ENCODE measurements at places on chromosomes 12 and 14.

GRCh38 chr12:47321436-47321835, 241.7 kb upstream of the AMIGO2 start:
- DNase-seq: no peak

DNA sequence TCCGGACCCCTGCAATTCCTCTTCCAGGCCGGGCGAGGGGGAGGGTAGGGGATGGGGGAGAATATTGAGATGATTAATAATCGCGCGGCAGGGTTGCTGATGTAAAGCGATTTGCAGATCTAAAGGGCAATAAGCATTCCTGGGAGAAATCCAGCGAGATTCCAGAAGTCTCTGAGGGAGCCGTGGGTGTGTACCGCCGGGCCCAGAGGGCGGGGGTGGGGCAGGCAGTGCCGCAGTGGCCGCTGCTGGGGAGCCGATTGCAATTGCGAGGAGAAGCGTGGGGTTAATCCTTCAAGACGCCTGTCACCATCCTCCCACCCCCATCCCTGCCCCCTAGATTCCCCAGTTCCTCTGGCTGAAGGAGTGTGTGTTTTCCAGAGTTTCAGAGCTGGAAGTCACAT, 16.4 kb downstream of the FOS start:
- peak; percentile 70 for DNase-seq

DNA sequence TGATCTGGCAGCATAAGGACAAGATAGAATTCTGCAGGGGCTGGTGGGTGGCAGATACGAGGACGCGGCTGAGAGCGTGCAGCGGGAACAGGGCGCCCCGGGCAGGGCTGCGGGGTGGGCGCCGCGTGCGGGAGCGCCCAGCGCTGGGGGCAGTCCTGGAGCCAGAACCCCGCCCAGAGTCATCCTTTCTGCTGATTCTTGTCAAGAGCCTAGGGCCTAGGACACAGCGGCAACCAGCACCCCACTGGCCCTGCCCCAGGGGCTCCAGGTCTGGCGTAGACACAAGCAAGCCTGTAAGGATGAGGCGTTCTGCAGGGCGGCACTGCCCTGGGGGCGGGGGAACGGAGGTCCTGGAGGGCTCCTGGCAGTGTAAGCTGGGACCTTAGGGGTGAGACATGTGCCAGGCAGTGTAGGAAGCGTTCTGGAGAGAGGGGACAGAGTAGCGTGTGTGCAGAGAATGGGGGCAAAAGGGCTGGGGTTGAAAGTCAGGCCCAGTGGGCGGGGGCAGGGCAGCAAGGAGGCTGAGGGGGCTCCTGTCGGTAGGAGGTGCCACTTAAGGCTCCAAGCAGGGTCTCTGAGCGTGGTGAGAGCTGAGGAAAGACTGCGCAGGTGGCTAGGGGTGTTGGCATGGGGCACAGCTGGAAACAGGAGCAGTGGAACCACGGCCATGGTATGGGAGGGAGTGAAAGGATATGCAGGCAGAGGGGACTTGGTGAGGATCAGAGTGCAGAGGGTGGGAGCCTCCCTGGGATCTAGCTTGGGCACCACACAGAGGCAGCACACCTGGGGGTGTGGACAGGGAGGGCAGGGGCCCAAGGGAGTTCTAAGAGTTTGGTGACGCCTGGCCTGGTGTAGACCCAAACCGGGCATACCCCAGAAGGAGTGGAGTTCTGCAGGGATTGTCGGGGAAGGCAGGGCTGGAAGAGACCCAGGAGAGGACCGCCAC, 845 bp upstream of the AHNAK2 start:
- DNase-seq: no peak

- no peak for DNase-seq
These were observed 270.1 kb downstream of the ADGRD1 start for GRCh38 chr12:131223791-131224225.

DNA sequence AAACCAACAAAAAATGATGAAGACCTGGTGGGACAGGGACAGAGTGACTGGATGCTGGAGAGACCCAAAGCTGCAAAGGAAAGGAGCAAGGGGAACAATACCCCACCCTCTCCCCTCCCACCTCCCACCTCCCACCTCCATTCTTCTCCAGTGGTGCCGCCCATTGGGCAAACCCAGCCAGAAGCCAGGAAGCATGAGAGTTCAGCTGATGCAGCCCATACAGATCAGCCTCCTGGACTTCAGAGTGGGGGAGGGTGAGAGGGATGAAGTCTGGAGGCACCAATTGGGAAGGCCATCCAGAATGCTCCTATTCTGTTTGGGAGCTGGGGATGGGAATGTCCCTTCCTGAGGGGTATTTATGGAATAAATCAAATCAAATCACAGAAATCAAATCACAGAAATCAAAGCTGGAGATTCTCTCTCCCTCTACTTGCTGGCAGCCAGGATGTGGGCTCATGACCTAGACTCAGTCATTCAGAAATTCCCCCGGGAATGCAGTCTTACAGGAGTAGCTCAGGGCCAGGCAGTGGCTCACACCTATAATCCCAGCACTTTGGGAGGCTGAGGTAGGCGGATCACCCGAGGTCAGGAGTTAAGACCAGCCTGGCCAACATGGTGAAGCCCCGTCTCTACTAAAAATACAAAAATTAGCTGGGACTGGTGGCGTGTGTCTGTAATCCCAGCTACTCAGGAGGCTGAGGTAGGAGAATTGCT, 31.1 kb downstream of the IRF2BPL start:
- no peak for DNase-seq

DNA sequence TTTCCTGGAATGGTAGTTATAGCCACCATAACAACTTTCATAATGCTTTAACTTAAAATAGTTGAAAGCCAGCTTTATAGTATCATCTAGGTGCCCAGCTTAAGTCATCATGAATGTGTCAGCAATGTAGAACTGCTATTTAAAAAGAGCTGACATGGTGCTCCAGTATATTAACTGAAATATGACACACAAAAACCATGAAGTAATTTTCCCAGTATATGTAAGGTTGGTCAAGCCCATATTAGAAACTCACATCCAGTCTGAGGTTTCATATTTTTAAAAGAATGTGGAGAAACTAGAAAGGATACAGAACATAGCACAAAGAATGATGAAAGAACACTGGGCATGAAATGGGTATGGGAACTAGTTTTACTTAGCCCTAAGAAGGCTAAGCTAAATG, 121.3 kb upstream of the KRAS start:
- no peak for DNase-seq

GRCh38 chr12:4261655-4262054, 11.9 kb upstream of the CCND2 start:
- no peak for DNase-seq

DNA sequence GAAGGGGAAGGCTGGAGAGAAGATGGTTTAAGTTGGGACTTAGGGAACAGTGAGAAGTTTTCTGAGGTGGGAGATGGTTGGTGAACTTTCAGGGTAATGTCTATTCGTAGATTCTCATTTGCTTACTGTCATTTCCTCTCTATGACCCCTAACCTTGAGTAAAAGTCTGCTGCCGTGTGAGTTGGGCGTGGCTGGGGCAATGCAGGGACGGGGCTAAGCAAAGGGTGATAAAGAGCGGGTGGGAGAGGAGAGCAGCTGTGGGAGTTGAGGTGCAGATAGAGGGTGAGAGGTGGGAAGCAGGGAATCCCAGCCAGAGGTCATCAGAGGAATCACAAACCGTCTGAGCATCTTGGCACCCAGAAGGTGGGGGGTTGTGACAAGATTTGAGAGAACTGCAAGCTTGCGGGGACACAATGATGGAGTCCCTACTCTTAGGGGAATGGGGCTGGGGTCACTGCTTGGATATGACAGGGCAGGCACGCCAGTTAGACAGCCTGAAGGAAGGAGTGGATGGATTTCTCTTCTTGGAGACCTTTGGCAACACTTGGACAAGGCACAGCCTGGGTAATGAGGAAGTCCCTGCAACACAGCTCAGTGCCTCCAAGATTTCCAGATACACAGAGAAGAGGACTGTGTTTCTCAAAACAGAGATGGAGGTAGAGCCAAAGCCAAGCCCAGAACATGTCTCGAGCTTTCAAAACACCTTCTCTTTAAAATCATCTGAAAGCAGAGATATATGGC, 45.9 kb upstream of the CTDSP2 start:
- DNase-seq: no peak

- DNase-seq: no peak
These were observed 274.2 kb downstream of the SSPN start for GRCh38 chr12:26469421-26470180.

- DNase-seq: peak; percentile 65
These were observed 14.2 kb downstream of the HEBP1 start for GRCh38 chr12:12985817-12986408.

DNA sequence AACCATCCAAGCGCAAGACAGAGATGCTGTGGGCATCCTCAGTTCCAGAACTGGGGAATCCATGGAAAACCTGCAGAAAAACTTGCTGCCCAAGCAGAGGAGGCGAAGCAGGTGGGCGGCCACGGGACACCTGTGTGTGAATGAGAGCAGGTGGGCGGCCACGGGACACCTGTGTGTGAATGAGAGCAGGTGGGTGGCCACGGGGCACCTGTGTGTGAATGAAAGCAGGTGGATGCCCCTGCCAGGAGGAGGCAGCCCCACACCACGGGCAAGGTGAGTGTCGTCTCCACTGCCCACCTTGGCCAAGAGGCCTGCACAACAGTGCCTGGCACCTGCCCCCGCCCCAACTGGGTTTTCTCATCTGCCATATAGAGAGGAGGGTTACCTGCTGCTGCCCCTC, 59.2 kb downstream of the GSC start:
- DNase-seq: no peak

- DNase-seq: no peak
These were observed 15.4 kb upstream of the CLMN start for GRCh38 chr14:95335071-95335470.

DNA sequence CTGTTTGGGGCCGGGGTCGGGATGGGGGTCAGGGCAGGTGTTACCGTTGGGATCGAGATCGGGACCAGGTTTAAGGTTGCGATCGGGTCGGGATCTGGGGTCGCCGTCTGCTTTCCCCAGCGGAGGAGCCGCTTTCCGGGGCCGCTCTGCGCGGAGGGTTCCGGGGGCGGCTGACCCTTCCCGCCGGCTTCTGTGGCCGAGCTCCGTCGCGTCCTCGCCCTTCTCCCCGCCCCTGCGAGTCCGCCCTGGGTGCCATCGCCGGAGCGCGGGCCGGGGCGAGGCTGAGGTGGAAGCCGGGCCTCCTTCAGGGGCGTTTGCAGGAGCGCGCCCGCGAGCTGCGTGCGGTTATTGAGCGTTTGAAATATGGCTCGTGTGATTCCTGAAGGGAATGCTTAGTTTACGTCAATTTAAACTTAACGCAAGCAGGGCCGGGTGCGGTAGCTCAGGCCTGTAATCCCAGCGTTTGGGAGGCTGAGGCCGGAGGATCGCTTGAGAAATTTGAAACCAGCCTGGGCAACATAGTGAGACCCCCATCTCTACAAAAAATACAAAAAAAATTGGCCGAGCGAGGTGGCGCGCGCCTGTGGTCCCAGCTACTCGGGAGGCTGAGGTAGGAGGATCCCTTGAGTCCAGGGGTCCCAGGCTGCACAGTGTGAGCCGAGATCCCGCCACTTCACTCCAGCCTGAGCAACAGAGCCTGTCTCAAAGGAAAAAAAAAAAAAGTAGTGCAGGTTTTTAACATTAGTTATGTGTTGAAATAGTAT, 620 bp downstream of the PGAM5 start:
- DNase-seq: no peak

DNA sequence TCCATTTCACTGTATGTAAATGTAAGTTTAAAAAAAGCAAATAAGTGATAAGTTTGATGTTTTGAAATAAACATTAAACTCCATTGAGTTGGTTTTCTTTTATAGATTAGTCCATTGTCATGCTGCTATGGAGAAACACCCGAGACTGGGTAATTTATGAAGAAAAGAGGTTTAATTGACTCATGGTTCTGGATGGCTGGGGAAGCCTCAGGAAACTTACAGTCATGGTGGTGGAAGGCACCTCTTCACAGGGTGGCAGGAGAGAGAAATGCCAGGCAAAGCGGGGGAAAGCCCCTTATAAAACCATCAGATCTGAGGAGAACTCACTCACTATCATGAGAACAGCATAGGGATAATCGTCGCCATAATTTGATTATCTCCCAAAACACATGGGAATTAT, 48.4 kb upstream of the OXA1L start:
- DNase-seq: no peak

GRCh38 chr12:53218551-53219291, 11.7 kb upstream of the ITGB7 start:
- no peak for DNase-seq

DNA sequence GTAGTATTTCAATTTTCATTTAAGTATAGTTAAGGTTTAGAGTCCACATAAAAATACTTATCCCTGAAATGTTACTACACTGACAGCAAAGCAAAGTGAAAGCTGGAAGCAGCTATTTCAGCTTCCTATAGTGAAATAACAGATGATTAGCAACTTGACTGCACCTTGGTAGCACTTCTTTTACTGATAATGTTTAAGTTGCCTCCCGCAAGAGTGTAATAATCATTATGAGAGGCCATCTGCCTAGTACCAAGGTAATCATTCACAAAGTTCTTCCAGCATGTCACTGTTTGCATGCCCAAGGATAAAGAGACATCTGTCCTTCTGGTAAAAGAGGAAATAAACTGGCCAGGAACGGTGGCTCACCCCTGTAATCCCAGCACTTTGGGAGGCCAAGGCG, 69.8 kb downstream of the LIN7A start:
- no peak for DNase-seq
